A172 (cell line): ENCODE measurements at places on chromosomes 5 and 9. TPM values are rescaled to one million over a fixed set of nuclear protein-coding genes. Genes with fewer than 3 reads are reported as not detected.

The SCAI gene
- total RNA-seq: 6.4 and 10.1 TPM in 2 replicates

The PCDHGA2 gene
- 0.57 and 1.1 TPM in 2 replicates for total RNA-seq

The DMRT2 gene
- not detected in 2 replicates for total RNA-seq

The IL9 gene
- not detected in 2 replicates for total RNA-seq

The GPRIN1 gene
- total RNA-seq: 20.3 and 24.6 TPM in 2 replicates

The ALDH1A1 gene
- not detected in 2 replicates for total RNA-seq

The ZNF367 gene
- total RNA-seq: 33.7 and 37.6 TPM in 2 replicates

The SHC3 gene
- 0.10 and 0.24 TPM in 2 replicates for total RNA-seq

The LHX2 gene
- 10.9 and 14.5 TPM in 2 replicates for total RNA-seq

The WNK2 gene
- not detected in 2 replicates for total RNA-seq

The SNCB gene
- total RNA-seq: 0.10 TPM in 1 of 2 replicates, not detected in the other

The NMUR2 gene
- not detected in 2 replicates for total RNA-seq

The INSL4 gene
- not detected in 2 replicates for total RNA-seq

The NRARP gene
- 0.40 and 0.43 TPM in 2 replicates for total RNA-seq

The TRAF1 gene
- 0.91 and 0.95 TPM in 2 replicates for total RNA-seq

The ECSCR gene
- total RNA-seq: 0.62 and 1.8 TPM in 2 replicates

The LOX gene
- 22.2 and 27.2 TPM in 2 replicates for total RNA-seq

The SEMA5A gene
- total RNA-seq: 9.3 and 12.0 TPM in 2 replicates

The SHLD3 gene
- total RNA-seq: 9.0 and 11.4 TPM in 2 replicates

The EGFLAM gene
- 0.07 TPM in 1 of 2 replicates, not detected in the other for total RNA-seq

The LCN2 gene
- total RNA-seq: 0.14 and 1.1 TPM in 2 replicates

The ZNF618 gene
- total RNA-seq: 3.3 and 3.4 TPM in 2 replicates

The PCDHGA3 gene
- 0.14 TPM in 1 of 2 replicates, not detected in the other for total RNA-seq

The LECT2 gene
- not detected in 2 replicates for total RNA-seq

The SAXO1 gene
- not detected in 2 replicates for total RNA-seq
